ENCODE measurements at places on chromosomes 11 and 22.
A peak's percentile ranks its signal among the peaks of the same experiment; 100 is the strongest.

- DNase-seq, result no peak
Measured at GRCh38 chr11:69972351-69972802, 105.7 kb upstream of the ANO1 start.

DNA sequence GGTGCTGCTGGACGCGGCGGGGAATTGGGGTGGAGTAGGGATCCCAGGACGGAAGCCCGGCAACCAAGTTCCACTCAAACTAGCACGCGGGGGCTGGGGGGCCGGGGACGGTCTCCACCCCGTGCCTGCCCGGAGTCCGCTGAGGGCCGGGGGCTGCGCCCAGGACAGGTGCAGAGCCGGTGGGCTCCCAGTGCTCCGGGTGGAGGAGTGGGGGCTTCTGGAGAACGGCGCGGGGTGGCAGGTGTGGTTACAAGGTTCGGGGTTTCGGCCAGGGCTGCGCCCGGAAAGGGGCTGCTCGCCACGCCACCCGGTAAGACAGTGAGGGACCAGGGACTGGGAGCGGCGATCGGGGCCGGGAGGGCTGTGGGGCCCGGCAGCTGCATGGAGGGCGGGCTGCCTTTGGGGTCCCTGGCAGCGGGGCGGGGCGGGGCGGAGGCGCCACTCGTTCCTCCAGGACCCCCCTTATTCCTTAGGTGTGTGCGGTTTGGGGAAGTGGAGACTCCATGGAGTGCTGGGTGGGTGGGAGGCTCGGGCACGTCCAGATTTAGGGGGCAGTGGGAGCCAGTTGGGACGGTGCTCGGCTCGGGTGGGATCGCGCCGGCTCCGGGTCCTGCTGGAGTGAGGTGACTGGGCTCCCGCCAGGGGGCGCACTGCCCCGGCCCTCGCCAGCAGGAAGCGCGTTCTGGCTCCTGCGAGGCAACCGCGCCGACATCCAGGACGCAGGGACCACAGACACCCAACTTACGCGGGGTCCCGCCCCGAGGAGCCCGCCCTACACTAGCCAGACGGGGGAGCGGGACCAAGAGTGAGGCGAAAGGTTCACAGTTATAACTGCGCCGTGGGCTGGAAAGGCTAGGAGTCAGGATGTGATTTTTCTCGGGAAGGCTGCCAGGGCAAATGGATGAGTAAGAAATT is 868 bp downstream of the TSPAN18 start:
- peak; percentile 59 for DNase-seq

DNA sequence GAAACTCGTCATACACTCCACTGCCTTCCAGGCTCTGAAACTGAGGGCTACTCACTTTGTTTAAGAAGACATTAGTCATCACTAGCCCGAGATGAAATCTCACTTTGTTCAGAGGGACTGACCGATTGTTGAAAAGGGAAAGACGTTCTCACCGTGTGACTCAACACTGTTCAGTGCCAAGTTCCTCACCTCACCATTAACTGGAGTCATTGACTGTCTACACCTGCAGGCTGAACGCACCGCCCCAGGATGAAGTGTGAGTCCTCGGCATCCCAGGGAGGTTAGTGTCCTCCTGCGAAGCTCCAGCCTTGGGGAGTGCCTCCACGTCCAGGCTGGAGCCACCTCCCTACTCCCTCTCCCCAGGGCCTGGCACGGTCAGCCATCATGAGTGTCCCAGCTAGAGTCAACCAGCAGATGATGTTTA is 30.4 kb downstream of the FADD start:
- DNase-seq, result no peak

GRCh38 chr11:120181376-120181975 is 29.4 kb upstream of the OAF start:
- no peak for DNase-seq

DNA sequence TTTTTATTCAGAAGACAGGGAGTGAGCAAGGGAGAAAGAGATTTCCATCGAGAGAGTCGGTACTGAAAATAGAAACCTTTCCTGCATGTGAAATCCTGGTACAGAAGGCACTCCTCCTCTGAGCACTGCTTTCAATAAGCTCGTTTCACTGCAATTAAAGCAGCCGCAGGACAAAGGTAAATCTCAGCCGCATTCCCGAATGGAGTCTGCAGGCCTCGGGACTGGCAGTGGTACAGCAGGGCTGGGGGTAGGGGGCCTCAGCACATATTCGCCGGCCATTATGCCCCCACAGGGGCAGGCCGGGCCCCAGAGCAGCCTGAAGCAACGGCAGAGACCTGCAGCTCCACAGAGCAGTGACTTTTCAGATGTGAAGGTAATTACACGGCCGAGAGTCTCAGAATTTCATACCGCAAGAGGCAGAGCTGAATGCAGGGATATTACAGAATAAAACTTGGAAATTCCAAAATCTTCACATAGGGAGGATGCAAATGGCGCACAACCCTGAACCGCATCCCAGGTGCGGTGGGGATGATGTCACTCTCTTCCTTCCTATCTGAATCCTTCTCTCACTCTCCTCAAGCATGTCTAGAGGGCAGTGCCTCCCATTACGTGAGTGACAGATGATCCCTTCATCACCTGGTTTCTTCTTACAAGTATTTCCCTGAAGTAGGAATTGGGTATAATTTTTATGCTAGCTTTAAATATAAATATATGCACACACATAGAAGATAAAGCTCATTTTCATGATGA is 622.1 kb downstream of the OPCML start:
- no peak for DNase-seq

- no peak for DNase-seq
Measured at GRCh38 chr11:118674082-118674435, 5.4 kb downstream of the TREH start.

GRCh38 chr11:6572215-6572614 is 31.2 kb downstream of the RRP8 start:
- no peak for DNase-seq

GRCh38 chr22:22820626-22821025 is 67.0 kb upstream of the IGLL5 start:
- DNase-seq, result no peak

DNA sequence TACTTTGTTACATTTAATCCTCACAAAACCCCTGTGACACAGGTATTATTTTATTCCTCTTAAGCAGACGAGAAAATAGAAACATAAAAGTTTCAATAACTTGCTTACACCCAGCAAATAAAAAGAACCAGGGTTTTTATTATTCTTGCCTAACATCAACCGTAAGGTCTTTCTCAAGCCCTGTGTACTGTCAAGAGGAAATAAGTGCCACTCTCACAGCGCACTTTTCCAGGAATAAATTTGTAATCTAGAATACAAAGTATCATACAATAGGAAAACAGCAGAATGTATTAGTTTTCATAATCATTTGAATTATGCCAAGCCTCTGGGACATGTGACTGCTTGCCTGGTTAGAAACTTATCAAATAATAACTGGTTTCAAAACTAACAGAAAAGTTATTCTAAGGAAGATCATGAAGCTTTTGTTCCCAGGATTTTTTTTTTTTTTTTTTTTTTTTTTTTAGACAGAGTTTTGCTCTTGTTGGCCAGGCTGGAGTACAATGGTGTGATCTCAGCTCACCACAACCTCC is 7.4 kb downstream of the CCDC34 start:
- no peak for DNase-seq

GRCh38 chr11:96540875-96541274 is 151.1 kb downstream of the JRKL start:
- DNase-seq, result no peak

DNA sequence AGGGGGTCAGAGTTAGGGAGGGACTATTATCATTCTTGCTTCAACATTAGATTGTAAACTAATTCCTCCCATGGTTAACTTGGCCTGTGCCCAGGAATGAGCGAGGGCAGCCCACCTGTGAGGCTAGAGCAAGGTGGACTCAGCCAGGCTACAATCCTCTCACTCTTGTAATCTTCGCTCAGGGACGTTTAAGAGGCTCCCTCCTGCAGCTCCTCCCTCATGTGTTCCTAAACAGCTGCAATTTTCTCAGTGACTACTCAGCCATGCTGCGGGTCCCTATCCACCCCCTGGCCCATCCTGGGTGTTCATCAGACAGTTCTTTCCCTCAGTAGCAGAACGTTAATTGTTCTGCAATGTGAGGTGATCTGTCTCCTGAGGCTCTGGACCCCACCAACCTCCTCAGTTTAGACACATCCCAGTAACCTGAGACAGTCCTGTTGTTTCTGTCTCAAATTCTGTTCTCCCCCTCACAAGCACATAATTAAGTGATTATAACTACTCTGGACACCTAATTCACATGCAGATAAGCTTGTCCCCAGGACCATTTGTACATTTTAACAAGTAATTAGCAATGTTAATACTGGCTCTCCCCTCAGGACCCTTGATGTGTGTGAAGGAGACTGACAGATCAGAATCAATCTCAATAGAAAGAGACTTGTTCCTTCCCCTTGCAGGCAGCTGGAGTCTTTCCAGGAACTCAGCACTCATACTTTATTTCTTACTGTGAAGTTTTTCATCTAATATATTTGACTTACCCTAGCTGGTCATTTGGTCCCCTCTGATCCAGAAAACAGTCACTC is 337.2 kb upstream of the B3GAT1 start:
- no peak for DNase-seq

- DNase-seq, result no peak
Measured at GRCh38 chr22:44245438-44245837, 64.7 kb downstream of the PARVG start.

DNA sequence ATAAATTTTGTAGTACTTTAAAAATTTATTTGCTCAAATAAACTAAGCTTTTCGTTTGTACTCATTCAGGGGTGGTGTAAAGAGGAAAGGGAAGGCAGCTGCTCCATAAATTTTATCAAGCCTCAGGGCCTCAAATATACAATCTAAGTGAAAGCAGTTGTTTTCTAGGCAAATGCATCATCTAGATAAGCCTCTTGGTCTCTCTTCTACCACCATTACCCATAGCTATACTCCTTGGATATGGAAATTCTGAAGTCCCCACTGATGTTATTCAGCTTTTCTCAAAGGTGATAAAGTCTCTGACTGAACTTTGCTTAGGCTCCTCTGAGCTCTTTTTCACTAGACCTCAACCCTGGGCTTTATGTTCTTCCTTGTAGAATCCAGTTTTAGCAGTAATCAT is 1313.1 kb downstream of the JRKL start:
- no peak for DNase-seq

- no peak for DNase-seq
Measured at GRCh38 chr11:86176165-86176884, 68.2 kb upstream of the EED start.

DNA sequence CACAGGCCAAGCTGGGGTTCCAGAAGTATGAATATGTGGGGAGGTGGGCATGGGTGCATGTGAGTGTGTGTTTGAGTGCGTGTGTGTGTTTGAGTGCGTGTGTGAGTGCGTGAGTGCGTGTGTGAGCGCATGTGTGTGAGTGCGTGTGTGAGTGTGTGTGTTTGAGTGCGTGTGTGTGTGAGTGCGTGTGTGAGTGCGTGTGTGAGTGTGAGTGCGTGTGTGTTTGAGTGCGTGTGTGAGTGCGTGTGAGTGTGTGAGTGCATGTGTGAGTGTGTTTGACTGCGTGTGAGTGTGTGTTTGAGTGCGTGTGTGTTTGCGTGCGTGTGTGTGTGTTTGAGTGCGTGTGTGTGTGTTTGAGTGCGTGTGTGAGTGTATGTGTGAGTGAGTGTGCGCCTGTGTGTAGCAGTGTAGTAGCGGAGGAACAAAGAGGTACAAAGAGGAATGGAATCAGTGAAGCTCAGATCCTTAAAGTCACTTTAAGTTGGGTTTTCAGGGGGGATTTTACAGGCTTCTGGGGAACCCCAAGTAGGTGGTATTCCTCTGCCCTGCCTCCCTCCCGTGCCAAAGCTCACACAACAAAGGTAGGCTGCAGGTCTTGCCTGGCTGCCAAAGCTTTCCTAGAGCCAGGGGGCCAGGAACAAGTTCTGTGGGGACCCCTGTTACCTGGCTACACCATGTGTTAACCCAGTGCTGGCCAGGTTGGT is 137.1 kb downstream of the KIRREL3 start:
- no peak for DNase-seq

DNA sequence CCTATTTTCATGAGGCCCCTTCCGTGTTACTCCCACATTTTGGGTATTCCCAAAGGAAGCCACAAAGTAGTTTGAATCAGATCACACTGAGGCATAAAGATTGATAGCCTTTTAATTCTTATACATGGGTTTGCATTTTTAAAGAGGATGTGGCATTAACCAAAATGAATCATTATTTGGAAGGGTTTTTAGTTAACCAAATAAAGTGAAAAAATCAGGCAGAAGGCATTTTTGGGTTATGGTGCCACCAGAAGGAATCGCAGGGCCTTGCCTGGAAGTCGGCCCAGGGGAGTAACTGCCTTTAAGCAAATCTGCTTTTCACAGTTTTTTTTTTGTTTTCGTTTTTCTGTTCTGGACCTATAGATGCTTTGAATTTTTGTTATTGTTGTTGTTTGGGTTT is 55.4 kb downstream of the HSD17B12 start:
- DNase-seq, result no peak

- DNase-seq, result no peak
Measured at GRCh38 chr22:30326255-30326705, 461 bp downstream of the TBC1D10A start.

GRCh38 chr11:117586392-117586791 is 210.6 kb downstream of the DSCAML1 start:
- DNase-seq, result no peak

DNA sequence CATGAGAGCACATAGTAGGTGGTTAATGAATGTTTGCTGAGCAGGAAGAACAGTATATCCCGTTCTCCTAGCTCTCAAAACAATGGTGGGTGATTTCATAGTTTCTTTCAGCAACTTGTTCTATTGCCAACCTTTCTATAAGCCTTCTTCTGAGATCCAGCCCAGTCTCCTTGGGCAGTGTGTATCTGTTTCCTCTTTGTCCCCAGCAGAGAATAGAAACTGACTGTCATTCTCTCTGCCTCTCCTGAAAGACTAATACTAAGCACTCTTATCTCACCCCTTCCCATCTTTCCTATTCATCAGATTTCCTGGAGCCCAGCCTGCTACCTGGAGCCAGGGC is 272.9 kb downstream of the ST3GAL4 start:
- no peak for DNase-seq

GRCh38 chr22:23833911-23834317 is 4.9 kb downstream of the DERL3 start:
- no peak for DNase-seq

DNA sequence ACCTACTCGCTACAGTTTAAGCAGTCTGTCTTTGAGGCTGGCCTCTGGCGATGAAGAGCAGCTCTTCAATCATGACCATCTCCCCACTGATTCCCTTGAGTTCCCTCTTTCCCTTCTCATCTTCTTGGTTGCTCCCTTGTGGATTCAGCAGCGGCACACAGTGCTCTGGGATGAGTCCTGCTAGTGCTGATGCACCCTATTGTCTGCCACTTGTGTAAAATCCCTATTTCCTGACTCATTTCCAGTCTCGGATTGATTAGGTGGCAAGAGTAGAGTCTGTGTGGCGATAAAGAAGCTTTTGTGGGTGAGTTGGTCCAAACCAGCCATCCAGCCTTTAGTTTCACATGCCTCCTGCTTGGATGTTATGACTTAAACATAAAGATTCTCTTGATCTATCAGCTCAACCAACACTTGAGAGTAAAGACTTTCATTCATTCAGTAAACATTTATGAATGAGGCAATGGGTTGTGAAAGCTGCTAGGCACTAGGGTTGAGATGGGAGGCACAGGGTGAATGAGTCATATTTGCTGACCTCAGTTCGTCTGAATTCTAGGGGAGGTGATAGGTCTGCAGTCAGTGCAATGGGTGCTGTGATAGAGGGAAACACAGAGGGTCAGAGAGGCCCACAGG is 219.4 kb upstream of the RAG2 start:
- no peak for DNase-seq

Measured in stimulated activated CD8-positive, alpha-beta memory T cell treated with anti-CD3 and anti-CD28 coated beads, Interleukin-15, amount 100 ng/mL, for 24 hours (primary cell).